Stimulated activated CD8-positive, alpha-beta memory T cell treated with anti-CD3 and anti-CD28 coated beads, Interleukin-15, amount 100 ng/mL, for 24 hours (primary cell): ENCODE measurements at places on chromosomes 7 and 10.

DNA sequence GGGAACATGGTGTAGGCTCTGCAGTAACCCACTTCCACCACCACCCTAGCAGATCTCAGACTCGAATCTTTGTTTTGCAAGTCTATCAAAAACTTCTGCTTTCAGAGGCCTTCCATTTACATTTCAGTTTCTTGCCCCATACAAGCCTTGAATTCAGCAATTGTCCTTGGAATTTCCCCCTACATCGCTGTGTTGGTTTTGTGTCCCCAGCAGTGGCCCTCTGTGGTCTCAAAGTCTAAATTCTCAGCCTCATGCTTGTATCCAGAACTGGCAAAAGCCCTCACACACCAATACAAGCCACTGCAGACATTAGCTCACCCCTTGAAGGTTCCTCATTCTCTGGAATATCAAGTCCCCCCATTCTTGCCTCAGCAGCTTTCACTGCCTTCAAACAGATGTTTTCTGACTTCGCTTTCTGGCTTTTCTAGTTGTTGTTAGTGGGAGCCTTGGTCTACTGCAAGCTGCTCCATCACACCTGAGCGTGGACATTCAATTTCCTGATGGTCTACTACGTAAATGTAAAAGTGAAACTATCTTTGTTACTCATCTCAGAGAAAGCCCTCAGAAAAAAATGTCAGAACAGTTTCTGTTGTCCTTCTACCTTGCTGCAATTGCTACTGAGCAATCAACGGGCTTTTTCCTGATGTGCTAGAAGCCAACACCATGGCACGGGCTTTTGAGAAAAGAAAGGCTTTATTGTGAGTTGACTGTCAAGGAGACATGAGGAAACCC lies 1.8 kb upstream of the NUB1 start:
- DNase-seq = no peak

- no peak for DNase-seq
Observed at GRCh38 chr7:148963583-148964482, 64.5 kb downstream of the PDIA4 start.

GRCh38 chr7:119925581-119926289 lies 347.2 kb upstream of the KCND2 start:
- DNase-seq = no peak

- DNase-seq = no peak
Observed at GRCh38 chr7:45563941-45564461, 10.2 kb upstream of the ADCY1 start.

- no peak for DNase-seq
Observed at GRCh38 chr10:103448746-103449145, 3.4 kb downstream of the CALHM2 start.

- DNase-seq = no peak
Observed at GRCh38 chr10:86596266-86596665, 58.1 kb upstream of the OPN4 start.
